ENCODE measurements at places on chromosomes 4 and X.

DNA sequence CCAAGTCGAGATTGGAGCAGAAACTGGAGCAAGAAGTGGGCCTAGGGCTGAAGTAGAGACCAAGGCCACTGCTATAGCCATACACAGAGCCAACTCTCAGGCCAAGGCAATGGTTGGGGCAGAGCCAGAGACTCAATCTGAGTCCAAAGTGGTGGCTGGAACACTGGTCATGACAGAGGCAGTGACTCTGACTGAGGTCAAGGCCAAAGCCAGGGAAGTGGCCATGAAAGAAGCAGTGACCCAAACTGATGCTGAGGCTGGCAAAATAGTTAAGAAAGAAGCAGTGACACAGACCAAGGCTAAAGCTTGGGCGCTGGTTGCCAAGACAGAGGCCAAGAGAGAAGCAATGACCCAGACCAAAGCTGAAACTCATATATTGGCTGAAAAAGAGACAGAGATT is 3.5 kb downstream of the ARMCX4 start:
- no peak for DNase-seq

- no peak for DNase-seq
Measured at GRCh38 chr4:152022543-152022942, 261.7 kb upstream of the GATB start.

- no peak for DNase-seq
Measured at GRCh38 chr4:158783785-158784184, 15.0 kb downstream of the FNIP2 start.

DNA sequence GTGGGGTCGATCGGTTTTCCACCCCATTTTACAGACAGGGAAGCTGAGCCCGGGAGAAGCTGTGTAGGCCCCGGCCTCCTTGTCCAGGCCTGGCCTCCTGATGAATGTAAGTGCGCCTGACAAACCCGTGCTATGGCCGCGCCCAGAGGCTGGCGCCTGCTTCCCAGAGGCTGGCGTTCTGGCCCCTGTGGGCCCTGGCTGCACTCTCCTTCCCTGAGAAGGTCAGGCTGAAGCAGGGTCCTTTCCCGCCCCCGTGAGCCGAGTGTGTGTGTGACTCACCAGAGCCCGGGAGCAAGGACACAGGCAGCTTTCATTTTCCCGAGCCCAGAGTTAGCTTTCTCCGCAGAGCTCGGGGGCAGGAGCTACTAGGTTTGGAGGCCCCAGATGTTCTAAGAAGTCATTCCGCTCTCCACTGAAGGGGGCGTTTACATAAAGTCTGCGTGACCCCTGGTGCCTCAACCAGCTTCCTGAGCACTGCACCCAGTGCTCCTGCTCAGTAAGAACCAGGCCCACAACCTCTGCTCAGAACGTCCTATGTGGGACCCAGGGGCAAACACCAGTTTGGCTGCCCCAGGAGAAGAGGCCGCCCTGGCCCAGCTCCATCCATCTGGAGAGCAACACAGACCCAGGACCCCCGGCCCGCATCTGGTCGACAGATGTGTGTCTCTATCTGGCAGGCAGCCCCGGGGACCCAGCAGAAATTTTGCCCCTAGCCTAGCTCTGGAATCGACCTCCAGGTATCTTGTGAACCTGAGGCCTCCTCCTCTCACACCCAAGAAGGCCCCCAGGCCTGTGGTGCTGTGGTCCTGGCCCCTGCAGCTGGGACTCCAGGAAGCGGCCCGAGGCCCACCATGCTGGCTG is 13.6 kb downstream of the UVSSA start:
- DNase-seq, result no peak

DNA sequence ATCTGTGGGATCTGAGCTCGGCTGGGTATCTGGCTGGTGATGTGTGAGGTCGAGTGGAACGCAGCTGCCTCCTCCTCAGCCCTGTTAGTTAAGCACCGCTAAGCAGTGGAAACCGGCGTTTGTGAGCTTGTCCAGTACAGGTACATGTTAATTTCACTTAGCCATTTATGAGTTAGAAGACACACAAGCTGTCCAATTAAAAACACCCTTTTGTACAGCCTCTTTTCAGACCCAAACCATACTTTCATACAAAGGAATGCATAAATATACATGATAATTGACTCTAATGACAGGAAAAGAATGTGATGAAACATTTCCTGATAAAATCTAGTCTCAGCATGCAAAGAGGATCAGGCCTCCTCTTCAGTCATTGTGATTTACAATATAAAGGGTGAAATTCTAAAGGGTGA is 163.6 kb upstream of the FAT1 start:
- DNase-seq, result no peak

GRCh38 chrX:110750526-110751189 is 45.0 kb downstream of the CHRDL1 start:
- DNase-seq, result no peak

DNA sequence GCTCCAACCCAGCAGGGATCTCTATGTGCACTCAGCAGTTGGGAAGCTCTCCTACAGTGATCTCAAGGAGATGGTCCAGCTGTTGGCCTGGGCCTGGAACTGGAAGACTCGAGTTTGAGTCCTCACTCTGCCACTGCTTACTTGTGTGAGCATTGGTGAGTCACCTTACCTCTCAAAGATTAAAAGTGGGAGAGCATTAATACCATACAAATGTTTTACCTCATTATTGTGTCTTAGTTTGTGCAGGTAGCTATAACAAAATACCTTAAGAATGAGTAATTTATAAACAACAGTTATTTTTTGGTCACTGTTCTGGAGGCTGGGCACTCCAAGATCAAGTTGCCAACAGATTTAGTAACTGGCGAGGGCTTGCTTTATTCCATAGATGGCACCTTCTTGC is 21.4 kb upstream of the ZNF827 start:
- DNase-seq, result no peak

DNA sequence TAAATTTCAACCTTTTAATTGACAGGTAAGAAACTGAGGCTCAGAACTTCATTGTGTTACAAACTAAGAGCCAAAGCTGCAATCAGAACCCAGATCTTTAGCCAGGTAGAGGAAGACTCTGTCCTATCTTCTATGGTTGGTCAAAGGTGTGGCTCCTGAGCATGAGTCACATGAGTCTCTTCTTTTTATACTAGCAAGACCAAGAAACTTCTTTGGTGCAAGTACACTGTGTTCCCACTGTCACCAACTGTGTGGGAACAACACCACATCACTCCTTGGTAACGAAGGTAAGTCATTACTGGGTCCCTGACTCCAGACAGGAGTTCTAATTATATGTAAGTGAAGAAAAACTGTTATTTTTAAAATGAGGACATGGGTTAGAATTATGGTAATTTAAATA is 290.1 kb downstream of the INPP4B start:
- DNase-seq, result no peak

- DNase-seq, result no peak
Measured at GRCh38 chrX:154018518-154019060, 1.1 kb downstream of the IRAK1 start.

Measured in HuH-7.5 (cell line).